ENCODE measurements at places on chromosomes 16 and 17. TPM values are rescaled to one million over a fixed set of nuclear protein-coding genes. Genes with fewer than 3 reads are reported as not detected.
A peak's percentile ranks its signal among the peaks of the same experiment; 100 is the strongest.

NTHL1 gene
- total RNA-seq, result 51.5 TPM

PFAS gene
- total RNA-seq, result 170 TPM

CCT6B gene
- 2.6 TPM for total RNA-seq

GRCh38 chr17:31068291-31068690 is 26.5 kb upstream of the NF1 start:
- peak; percentile 71 for DNase-seq

DNA sequence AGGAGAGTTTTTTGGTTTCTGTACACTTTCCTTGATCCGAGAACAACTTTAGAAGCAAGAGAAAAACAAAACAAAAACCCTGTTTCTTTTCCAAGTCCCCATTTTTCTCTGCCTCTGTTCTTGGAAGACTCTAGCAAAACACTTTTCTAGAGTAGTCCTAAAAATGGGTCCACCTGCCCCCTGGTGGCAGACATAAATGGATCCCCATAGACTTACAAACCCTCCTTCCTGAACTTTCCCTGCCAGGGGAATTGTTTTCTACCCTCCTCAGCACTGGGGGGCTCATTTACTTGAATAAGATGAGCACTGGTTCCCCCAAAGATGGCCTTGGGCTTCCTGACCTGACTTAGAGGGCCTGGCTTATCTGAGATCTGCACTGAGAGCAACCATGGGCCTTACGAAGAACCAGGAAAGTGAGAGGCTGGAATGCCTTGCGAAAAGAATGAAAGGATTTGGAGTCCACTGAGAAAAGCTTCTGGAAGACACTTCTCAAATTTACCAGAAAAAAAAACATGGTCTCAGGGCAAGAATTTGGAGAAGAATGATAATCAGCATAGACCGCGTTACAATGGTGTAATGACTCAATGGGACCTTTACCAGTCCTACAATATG is 48.0 kb upstream of the CDYL2 start:
- DNase-seq, result peak; percentile 31

DNA sequence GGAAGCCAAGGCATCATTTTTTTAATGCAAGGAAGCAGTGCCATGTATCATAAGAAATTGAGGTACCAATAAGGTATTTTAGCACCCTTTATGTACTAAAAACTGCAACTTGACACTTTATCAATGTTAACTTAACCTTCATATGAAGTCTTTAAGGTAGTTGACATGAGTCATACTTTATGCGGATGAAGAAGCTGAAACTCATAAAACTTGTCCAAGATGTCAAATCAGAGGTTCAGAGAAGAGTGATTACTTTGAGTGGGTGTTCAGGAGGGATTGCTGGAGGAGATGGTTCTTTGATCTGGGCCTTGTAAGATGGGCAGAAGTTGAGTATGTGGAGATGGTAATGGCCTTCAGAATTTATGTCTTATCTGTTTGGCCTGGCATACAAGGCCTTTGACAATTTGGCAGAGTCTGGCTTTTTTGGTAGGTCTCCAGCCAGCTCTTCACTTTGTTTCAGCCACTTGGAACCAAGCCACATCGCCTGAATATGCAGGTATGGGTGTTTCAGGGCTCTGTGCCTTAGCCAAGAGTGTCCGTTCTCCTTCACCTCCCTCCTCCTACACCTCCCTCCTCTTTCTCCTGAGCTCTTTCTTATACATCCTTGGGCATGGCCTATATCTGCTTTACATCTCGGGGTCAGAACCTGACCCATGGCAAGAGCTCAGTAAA is 23.7 kb downstream of the YPEL2 start:
- DNase-seq, result no peak

DNA sequence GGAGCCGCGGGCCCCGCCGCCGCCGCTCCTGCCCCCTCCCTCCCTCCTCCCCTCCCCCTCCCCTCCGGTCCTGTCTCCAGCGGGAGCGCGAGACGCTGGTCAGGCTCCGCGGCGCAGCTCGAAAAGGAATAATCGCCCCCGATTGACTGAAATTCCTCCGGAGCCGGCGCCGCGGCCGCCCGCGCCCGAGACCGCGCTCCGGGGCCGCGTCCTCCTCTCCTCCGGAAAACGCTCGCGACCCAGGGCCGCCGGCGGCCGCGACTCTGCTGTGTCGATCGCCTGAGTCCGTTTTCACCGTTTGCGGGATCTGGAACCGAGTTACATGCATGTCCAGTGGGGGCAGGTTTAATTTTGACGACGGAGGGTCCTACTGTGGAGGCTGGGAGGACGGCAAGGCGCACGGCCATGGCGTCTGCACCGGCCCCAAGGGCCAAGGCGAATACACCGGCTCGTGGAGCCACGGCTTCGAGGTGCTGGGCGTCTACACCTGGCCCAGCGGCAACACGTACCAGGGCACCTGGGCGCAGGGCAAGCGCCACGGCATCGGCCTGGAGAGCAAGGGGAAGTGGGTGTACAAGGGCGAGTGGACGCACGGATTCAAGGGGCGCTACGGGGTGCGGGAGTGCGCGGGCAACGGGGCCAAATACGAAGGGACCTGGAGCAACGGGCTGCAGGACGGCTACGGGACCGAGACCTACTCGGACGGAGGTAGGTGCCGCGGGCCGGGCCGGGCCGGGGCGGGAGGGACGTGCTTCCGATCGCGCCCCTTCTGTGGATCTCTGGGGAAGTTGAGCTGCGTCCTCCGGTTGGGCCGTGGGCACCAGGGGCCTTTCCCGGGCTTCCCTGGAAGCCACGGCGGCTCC is 744 bp downstream of the JPH3 start:
- DNase-seq, result no peak

- DNase-seq, result peak; percentile 34
Measured at GRCh38 chr17:75614006-75614405, 19.2 kb upstream of the SMIM5 start.

DNA sequence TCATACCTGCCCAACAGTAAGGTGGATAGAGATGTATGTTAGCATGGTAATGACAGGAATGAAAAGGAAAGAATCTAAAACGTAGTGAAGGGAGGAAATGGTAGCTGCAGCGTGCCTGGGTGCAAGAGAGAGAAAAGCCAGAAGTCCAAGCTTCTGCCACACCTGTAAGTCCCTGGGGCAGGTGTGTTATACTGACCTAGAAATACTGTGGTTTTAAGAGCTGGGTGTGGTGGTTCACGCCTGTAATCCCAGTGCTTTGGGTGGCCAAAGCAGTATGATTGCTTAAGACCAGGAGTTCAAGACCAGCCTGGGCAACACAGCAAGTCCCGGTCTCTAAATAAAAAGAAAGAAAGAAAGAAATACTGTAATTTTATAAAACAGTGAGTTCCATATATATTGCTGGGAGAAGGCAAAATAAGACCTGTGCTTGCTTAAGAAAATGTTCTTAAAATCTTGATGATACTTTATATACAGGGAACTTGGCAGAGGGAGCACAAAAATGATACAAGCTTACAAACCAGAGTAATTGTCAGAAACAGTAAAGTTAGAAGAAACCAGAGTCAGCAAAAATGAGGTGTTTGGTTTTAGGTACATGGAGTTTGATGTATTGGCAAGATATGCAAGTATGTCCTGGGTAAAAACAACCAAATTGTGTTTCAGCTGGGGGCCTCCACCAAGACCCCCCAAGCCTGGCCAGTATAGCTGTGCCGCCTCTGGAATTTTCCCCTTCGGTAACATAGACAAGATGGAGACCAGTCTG is 6.6 kb downstream of the ALOX12 start:
- DNase-seq, result no peak

- no peak for DNase-seq
Measured at GRCh38 chr17:69761767-69762321, 313.2 kb upstream of the KCNJ16 start.

- no peak for DNase-seq
Measured at GRCh38 chr16:8168016-8168415, 422.3 kb downstream of the TMEM114 start.

DNA sequence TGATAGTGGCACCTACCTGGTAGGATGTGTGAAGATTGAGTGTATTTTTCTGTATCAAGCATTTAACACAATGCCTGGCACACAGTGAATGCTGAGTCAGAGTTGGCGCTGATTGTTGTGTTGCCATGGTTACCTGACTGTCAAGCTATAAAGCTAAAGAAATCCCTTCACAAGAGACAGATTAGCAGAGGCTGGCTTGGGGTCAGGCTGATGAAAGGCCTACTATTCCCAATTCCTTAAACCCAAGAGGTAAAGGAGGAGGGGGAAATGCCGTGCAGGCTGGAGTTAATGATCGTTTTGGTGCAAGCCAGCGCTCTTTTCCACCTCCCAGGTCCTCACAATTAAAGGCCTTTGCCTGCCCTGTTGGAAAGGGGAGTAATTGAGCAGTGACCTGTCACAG is 5.9 kb downstream of the CLEC19A start:
- DNase-seq, result no peak

DNA sequence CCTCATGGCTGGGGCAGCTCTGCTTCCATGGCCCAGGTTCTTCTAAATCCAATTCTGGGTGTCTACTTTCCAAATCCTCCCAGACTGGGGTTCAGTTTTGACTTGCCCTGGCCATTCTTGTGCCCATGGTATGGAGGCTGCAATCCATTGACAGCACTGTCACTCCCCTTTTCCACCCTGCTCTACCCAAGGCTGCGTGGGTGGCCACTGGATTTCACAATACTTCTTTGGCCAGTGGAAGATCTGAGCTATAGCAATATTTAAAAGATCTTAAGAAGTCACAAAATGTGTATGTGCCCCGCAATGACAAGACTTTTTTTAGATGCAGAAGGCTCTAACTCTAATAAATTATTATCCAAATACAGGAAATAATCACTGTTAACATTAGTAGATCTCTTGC is 329.4 kb upstream of the CCL2 start:
- DNase-seq, result no peak

DNA sequence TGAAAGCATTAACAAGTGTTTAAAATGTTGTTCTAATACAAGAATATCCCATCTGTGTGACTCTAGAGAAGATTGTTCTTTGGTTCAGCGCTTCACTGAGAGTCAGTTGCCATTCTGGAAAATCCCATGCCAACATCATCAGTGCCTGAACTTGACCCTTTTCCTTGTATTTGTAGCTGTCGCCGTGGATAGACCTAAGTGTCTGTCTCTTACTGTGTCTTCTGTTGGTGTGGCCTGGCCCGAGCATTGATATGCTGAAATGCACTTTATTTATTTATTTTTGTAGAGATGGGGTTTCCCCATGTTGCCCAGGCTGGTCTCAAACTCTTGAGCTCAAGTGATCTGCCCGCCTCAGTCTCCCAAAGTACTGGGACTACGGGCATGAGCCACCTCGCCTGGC is 76.0 kb downstream of the MYH11 start:
- DNase-seq, result no peak

All from OCI-LY7 (cell line).